Smooth muscle cell of the brain vasculature (primary cell): ENCODE measurements at places on chromosomes 3 and 15.
A peak's percentile ranks its signal among the peaks of the same experiment; 100 is the strongest.

- DNase-seq: no peak
Measured at GRCh38 chr15:49424954-49425353, 1.9 kb downstream of the FGF7 start.

DNA sequence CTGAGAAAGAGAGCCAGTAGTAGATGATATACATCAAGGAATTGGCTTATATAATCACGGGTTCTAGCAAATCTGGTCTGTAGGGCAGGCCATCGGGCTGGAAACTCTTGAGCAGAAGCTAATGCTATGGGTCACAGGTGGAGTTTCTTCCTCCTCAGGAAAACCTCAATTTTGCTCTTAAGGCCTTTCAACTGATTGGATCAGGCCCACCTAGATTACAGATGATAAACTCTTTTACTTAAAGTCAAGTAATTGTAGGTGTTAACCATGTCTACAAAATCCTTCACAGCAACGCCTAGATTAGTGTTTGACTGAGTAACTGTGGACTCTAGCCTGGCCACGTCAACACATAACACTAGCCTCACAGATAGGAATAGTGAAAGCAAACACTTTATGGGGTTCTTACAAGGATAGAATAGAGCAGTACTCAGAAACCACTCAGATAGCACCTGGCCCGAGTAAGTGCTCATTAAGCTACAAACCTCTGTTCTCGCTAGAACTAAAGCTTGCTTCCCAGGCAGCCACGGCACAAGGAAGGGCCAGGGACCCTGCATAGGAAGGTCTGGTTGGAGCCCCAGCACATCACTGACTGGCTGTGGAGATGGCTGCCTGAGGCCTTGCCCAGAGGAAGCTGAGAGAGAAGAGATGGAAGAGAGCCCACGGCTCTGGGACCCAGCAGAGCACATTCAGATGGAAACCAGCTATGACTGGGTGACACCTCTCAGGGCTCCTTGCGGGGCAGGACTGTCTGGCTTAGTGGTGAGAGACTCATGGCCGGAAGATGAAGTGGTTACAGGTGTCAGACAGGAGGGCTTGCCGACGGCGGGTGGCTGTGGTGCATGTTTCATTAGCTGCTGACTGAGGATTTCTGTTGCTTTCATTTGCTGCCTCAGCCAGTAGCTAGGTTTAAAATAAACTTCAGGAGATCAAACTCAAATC is 202.5 kb upstream of the TLE3 start:
- DNase-seq: no peak

DNA sequence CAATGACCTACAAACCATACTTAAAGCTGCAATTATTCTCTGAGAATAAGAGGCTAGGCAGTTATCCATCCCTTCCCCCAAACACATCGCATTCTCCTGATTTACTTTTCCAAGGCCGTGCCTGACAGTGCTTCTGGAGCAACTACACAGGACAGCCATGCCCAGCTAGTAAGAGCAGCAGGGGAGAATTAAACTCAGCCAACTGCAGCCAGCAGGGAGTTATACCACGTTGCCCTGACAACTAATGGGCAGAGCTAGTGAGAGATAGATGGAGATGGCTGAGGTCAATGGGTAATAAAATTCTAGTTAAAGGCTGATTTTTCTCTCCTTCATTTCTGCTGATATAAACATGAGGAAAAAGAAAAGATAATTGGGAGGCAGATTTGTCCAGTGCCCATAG is 193.8 kb upstream of the PPP2R3A start:
- no peak for DNase-seq

GRCh38 chr15:61171209-61171608 is 57.9 kb downstream of the RORA start:
- DNase-seq: no peak

DNA sequence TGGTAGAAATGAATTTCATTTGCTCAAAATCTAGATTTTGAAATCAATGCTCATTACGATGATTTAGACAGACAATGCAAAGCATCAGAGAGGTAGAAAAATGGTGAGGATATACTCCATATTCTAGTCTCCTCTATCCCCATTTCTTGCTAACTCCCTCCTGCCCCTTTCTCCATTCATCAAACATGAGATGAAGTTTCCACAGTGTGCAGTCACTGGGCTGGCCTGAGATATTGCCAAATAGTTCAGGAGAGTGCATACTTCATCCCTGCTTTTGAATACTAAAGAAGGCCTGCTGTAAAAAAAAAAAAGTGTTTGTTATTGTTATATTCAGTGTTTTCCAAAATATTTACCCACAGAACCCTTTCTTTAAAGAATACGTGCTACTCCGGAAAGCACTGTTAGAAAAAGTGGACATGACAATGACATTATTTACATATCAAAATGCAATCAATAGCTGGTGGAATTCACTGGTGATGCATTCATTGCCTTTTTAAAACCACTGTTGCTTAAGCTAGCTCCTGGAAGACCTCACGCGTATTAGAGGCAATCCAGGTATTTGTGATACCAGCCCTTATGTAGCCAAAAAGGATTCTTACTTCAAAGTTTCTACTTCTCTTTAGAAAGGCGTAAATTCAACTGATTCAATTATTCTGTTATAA is 247.6 kb upstream of the SOX2 start:
- DNase-seq: no peak

- peak; percentile 33 for DNase-seq
Measured at GRCh38 chr3:47661121-47661752, 82.6 kb upstream of the CSPG5 start.

DNA sequence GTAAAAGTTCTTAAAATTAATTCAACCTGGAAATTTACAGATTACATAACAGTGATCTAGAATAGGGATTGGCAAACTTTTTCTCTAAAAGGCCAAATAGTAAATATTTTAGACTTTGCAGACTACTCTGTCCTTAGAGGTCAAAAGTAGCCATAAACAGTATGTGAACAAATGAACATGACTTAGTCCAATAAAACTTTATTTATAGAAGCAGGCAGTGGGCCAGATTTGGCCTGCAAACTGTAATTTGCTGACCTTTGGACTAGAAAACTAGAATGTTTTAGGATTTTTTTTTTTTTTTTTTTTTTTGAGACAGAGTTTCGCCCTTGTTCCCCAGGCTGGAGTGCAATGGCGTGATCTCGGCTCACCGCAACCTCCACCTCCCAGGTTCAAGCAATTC is 12.1 kb downstream of the SENP8 start:
- no peak for DNase-seq

DNA sequence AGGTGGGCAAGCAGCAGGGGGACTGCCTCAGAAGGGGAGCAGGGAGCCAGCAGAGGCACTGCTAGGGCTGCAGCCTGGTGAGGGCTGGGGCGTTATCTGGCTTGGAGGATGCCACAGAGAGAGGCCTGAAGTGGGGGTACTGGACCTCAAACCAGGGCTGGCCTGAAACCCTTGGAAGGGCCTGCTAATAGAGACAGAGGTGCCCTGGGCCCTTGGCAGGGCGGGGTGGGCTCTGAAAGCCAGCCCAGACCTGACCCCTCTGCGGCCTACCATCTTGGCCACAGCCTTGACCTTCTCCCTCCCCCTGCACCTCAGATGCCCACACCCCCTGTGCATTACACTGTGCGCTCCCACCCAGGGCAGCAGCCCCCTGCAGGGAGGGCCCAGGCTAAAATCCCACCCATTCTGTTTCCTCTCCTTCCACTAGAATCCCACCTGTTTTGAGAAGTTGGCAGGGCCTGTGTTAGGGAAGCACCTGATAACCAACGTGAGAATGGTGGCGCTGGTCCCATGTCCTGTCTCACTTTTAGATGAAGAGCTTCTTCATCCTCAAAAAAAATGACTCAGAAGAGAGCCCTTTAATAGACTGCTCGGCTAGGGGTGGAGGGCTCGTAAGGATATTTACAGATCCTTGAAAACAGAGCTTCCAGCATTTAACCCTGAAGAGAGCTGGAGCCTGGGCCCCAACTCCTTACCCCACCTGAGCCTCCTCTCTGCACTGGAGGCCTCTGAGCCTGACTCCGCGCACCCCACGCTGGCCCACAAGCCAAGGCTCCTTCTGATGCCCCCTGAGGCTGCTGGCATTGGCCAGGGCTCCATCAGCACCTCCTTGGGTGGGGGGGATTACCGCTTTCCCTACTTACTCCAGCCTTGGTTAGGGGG is 29.8 kb downstream of the LOXL1 start:
- no peak for DNase-seq

DNA sequence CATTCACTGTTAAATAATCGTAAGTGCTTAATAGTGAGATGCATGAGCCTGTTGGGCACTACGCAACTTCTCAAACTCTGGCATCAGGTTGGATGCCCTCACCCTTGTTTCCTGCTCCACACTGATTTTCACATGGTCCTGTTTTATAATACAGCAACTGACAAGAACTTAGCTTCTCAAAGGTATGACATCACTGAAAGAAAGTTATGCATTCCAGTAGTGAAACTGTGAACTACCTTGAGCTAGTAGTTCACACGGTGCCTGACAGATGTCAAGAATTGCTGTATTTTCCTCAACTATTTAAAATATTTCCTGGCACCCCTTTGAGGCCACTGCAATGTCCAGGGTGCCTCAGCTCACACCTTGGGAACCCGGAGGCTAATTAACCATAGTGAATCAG is 327.5 kb downstream of the RORA start:
- DNase-seq: no peak

DNA sequence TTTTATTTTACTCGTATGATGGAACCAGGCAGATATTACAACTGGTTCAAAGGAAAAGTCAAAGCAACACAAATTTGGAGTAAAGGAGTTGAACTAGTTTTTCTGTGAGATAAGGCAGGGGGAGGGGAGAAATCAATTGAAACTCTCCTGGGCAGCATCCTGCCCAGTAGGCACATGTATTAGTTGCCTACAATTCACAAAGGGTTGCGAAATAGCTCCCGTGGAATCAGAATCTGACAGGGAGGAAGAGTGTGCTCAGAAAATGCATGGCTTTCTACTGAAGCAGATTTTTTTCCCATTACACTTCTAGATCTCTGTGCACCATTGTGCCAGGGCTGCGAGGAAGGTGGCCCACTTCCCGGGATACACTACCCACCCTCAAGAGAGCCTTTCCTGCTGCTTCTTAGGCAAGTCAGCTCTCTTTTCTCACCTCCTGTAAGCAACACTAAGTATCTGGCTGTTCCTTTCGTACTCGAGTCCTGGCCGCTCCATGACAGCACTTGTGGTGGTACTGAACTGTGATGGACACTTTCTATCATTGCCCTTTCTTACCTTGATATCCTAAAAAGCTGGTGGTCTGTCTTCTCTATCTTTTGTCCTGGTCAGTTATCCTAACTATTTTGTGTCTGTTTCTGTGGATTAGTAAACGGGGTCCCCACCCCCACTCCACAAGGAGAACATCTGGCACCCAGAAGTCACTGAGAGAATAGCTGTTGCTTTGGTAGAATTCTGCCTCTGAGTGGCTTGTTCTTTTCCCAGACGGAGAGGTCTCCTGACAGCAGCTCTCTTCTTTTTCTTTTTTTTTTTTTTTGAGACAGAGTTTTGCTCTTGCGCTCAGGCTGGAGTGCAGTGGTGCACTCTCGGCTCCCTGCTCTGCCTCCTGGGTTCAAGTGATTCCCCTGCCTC is 74.8 kb downstream of the RPL39L start:
- DNase-seq: no peak

DNA sequence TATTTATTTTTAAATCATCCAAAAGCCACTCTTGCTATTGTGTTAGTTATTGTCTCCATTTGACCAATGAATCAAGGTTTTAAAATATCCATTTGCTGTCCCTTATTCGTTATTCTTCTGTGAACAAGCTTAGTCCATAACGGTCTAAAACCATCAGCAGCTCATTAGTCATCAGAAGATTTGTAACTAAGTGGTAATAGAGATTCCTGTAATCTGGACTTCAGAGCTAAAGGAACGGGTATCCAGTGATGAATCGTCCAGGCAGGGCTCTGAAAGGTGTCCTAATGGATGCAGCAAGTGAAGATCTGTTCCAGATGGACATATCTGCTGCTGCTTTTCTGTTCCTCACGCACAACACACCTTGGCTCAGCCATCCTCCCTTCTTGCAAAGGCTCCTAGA is 362.7 kb upstream of the CFAP20DC start:
- no peak for DNase-seq

DNA sequence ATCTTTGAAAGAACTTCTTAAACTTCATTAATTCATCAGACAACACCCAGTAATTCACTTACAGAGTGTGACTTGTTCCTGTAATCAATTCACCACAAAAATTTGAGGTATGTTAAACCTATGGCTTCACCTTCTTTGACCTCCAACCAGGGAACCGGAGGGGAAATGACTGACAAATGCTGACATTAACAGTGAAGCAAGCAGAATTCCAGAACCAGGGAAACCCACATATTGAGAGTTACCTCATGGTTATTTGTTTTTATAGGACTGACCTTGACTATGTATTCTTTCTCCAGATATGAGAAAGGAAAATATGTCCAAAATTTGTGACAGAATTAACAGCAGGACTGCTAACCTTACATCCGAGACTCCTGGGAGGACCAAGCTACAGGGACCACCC is 2.7 kb downstream of the P3H2 start:
- DNase-seq: no peak

- DNase-seq: no peak
Measured at GRCh38 chr3:46935989-46936558, 40.5 kb downstream of the CCDC12 start.

DNA sequence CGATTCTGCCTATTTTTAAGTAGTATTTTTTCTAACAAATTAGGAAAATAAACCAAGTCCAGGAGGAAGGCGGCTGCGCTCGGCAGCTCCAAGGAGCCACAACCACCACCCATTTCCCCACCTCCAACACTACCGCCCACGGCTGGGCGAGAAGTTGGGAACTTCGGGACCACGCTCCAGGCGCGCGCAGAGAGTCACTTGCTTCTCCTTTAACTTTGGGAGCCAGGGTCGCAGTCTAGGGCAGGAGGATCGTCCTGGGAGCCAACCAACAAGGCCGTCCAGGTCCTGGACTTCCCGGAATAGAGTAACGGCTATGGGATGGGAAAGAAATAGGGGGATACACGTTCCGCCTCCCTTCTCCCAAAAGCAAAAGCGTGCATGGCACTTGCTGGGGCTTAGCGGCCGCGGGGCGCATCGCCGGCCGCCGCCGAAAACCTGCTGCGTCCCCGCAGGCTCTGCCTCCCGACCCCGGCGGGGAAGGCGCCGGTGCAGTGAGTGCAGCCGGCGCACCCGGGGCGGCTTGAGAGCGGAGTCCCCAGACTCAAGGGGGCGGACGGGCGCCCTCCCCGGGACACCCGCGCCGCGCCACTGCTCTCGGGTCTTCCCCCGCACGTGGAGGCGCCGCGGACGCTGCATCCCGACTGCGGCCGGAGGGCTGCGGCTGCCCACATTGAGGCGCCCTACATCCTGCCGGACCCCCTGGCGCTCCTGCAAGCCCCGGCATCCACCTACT is 699 bp downstream of the MEGF11 start:
- no peak for DNase-seq

GRCh38 chr15:70473581-70474370 is 289.6 kb downstream of the UACA start:
- DNase-seq: no peak

GRCh38 chr3:141114179-141114745 is 63.1 kb downstream of the SPSB4 start:
- no peak for DNase-seq
